SK-N-SH (cell line): ENCODE measurements at places on chromosomes 5 and 9.

DNA sequence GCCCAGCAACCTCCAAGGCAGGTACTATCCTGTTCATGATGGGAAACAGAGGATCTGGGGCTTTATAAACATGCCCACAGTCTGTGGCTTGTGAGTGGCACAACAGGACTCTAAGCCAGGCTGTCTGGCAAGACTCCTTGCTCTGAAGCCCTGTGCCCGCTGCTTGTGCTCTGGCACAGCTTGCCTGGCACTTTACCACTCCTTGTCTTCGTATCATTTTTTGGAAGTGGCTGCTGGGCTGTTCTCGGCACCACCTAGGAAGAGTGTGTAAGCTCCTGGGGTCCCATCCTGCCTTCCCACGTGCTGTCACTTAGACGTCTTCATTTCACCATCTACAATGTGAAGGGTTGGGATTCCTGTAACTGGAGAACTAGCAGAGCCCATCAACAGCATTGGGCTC lies 59.3 kb upstream of the GLRX start:
- no peak for DNase-seq

DNA sequence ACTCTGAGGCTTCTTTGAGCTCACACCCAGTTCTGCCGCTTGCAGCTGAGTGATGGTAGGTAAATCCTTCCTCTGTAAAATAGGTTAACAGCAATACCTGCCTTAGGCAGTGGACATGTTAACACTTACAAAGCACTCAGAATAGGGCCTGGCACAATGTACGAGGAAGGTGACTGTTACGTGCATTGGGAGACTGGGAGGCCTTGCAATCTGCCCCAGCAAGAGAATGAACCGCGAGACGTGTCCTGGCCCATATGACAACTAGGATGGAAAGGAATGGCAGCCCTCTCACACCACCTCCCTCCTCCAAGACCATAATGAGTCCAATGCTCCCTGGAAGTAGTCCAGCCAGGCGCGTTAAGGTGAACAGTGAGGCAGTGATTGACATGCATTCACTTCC lies 23.1 kb upstream of the AKNA start:
- DNase-seq: no peak

DNA sequence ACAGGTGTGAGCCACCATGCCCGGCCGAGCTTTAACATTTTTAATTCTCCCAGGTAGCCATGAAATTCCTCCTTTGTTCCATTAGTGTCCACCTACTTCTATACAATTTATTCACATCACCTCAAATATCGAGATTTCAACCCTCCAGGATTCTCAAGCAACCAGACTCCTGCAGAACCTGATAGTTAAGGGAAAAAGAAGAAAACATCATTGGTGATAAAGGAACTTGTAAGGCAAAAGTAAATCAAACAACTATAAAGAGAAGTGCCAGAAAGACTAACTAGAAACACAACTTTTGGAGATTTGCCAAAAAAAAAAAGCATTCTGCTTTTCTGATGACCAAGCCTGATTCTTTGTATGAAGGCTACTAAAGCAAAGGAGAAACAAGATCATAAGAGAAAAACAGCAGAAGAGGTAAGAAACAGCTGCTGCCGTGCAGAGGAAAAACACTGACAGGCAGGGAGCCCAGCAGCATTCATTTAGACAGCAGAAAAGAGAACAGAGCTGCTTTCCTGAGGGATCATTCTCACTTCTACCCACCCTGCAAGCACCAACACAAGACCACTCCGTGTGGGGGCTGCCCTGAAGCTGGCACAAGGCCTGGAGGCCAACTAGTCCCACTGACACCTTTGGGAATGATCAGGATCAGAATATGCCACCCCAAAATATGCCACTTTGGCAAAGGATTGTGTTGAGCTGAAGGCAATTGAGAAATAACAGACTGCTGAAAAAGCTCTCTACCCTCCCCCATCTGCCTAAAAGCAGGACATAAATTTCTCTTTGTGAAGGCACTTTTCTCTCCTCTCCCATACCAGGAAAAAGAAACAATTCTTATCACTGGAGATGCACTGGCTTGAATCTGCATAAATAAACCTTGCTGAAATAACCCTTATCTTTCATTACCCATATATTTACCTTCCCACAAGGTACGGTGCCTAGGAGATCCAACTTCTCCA lies 75.1 kb downstream of the ALDH7A1 start:
- peak; percentile 28 for DNase-seq

DNA sequence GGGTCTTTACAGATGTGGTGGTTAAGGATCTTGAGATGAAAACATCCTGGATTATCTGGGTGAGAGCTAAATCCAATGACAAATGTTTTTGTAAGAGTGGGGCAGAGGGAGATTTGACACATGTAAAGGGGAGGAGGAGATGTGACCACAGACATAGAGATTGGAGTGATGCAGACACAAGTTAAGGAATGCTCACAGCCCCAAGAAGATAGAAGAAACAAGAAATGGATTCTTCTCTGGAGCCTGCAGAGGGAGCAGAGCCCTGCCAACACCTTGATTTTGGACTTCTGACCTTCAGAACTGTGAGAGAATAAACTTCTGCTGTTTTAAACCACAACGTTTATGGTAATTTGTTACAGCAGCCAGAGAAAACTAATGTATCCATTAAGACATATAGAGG lies 21.7 kb downstream of the ITGA2 start:
- no peak for DNase-seq

DNA sequence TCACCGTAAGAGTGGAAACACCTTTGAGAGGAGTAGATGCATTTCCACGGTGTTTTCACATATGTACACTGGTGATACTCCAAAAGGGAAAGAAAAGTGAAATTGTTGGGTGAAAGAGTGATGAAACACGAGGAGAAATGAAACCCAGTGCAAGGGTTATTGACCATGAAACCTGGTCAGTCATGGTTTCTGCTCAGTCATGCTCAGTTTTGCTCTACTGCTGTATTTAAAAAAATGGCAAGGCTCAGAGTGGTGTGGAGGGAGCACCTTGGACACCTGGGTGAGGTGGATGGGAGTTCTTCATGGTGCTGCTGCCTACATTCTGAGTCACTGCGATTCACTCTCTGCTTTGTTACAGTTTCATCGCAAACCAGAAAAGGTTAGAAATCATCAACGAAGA lies 32.3 kb downstream of the NTRK2 start:
- no peak for DNase-seq

GRCh38 chr5:119269061-119269944 lies 86.5 kb upstream of the TNFAIP8 start:
- DNase-seq: peak; percentile 43

- no peak for DNase-seq
These were observed 1202.4 kb upstream of the SEMA6A start for GRCh38 chr5:117776977-117777376.

DNA sequence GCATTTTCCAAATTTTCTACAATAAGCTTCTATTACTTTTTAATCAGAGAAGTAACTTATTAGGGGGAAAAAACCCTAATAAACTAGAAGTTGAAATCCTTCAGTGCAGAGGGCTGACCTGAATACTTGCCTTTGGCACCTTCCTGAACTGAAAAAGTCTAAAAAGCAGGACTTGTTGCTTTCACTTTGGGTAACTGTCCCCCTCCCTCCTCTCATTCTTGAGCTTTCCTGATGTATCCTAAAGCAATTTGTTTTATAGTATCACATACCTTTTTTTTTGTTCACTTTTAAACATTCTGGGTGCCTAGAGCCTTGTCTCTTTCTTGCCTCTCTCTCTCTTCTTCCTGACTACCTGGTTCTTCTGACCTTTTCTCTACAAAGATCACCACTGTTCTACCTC lies 64.0 kb upstream of the ERBIN start:
- DNase-seq: no peak

DNA sequence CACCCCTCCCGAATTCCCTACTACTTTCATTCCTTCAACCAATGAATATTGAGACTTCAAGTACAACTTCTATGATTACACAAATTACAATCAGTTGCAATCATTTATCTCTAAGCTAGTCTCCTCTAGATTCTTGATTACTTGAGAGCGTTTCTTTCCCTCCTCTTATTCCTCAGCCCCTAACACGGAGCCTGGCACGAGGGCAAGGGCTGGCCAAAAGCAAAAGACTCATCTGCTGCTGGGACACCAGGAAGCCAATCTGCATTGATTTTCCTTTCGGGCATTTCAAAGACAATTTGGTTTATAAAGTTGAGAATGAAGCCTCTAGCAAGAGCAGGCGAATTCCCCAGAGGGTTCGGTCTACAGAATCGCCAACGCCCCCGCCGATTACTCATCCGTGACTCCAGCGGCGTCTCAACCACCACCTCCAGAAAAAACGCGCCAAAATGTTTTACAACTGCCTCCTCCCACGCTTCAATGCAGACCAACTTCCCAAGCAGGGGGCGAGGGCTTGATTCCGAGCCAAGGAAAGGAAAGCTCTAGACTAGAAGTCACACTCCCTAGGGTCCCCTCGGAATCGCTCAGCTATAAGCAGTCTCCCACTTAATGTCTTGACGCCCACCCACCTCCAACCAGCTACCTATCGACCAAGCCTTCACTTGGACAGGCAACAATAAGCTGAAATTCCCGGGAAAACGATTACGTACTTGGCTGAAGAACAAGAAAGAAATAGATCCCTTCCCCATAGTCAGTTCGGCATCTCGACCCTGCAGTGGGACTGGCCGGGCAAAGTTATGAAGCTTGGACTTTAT lies 1.5 kb downstream of the PCSK1 start:
- DNase-seq: no peak

DNA sequence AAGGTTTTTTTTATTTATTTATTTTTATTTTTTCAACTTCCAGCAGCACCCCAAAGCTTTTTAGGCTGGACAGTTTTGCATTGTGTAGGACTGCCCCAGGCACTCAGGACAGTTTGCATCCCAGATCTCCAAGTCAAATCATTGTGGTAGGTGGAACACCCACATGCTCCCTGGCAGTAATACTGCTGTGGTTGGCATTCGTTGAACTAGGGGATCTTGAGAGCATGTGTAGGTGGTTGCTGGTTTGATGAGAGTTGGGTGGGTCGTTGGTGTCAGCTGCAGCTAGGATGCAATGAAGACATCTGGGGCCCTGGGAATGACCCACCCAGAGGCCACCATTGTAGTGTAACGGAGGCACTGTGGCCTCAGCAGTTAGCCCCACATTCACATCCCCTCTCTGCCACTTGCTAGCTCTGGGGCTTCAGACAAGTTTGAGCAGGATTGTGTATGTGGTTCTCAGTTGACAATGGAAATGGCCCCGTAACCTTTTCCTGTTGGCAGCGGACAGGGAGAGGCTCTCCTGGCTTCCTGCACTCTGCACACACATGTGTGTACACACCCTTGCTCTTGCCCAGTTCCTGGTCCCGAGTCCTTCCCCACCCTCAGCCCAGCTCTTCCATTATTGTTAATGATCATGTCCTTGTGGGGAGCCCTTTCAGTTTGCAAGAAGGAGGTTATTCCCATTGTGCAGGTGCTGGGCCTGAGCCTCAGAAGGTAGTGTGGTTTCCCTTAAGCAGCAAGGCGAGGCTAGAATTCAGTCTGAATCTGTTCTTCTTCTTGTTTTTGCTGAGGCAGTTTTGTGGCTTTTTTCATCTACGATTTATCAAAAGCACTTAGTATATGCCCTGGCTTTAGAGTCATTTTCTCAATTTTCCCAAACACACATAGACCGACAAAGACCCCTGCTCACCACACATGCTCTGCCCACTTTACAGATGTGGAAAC lies 46.5 kb downstream of the PPARGC1B start:
- DNase-seq: no peak

- no peak for DNase-seq
These were observed 30.0 kb upstream of the MATR3 start for GRCh38 chr5:139263536-139263935.

- DNase-seq: no peak
These were observed 61.9 kb upstream of the ITGA1 start for GRCh38 chr5:52725808-52726207.

- DNase-seq: no peak
These were observed 141.3 kb downstream of the PSAT1 start for GRCh38 chr9:78438211-78438610.

DNA sequence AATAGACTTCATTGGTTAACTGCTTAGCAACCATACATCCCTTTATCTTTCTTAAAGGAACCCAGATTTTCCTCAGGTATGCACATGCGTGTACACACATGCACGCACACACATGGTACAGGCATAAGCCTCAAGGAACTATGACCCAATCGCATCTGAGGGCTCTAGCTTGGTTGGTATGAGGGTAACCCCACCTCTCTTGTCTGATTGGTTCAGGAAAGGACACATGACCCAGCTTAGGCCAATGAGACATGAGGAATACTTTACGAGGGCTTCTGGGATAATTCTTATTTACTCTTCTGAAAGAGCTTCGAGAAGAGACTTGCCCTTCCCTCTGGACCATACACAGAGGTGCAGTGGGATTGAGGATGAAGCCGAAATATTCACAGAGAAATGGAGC lies 141.9 kb downstream of the FRMD3 start:
- no peak for DNase-seq

GRCh38 chr5:129963359-129963758 lies 59.1 kb downstream of the CHSY3 start:
- no peak for DNase-seq

GRCh38 chr5:172641359-172642050 lies 442 bp downstream of the NEURL1B start:
- peak; percentile 83 for DNase-seq

DNA sequence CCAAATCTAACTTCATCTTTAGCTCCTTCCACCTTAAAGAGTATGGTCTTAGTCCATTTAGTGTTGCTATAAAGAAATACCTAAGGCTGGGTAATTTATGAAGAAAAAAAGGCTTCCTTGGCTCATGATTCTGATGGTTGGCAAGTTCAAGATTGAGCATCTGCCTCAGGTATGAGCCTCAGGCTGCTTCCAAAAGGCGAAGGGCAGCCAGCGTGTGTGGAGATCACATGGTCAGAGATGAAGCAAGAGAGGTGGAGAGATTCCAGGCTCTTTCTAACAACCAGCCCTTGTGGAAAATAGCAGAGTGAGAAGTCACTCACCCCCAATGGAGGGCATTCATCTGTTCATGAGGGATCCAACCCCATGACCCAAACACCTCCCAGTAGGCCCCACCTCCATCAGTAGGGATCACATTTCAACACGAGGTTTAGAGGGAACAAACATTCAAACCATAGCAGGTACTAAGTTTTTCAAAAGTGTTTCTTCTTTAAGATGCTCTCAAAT lies 225.9 kb downstream of the SGCD start:
- DNase-seq: no peak

- DNase-seq: no peak
These were observed 580.1 kb upstream of the FTMT start for GRCh38 chr5:121271546-121271945.

GRCh38 chr5:116626945-116627679 lies 52.5 kb upstream of the SEMA6A start:
- no peak for DNase-seq

GRCh38 chr9:120473608-120474007 lies 106.4 kb downstream of the CDK5RAP2 start:
- DNase-seq: no peak
